ENCODE measurements at places on chromosomes 13 and 19. TPM values are rescaled to one million over a fixed set of nuclear protein-coding genes. Genes with fewer than 3 reads are reported as not detected.

Gene FCAR
- not detected for polyA plus RNA-seq

Gene ADGRE1
- polyA plus RNA-seq = 0.80 TPM

DNA sequence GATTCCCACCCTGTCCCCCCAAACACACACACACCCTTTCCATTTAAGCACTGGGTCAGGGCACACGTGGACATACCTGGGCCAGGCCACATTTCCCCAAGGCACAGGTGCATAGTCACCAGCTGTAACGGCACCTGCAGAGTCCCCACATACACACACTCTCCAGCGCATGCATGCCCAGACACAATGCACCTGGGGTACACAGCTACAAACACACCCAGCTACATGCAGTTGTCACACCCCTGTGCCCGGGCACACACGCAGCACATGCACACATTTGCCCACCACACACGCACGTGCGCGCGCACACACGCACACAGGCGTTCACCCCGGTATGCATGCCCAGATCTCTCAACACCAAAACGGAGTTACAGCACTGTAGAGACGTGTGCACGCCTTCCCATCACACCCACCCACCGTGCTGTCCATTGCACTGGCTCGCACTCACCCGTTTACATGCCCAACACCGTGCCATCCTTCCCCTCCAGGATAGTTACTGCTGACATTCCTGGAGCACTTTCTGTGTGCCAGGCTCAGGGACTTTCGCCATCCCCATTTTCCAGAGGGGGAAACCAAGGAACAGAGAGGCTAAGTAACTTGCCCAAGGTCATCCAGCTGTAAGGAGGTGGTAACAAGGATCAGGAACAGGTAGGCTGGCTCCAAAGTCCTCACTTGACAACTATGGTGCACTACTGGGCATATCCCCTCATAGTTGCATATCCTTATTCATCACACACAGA, 749 bp upstream of the SHANK1 start:
- H3K27ac ChIP-seq = no peak overlapping the region
- H3K27me3 ChIP-seq = no peaks in the 10 kb centered on the region
- H3K36me3 ChIP-seq = no peaks in the 10 kb centered on the region
- H3K4me1 ChIP-seq = peaks cover 14% of the 10 kb centered on the region
- no peak overlapping the region for H3K4me3 ChIP-seq
- DNase-seq = no peak

- H3K4me1 ChIP-seq = no peaks in the 10 kb centered on the region
- no peaks in the 10 kb centered on the region for H3K36me3 ChIP-seq
- no peaks in the 10 kb centered on the region for H3K27me3 ChIP-seq
- H3K27ac ChIP-seq = no peak overlapping the region
- no peak for DNase-seq
Observed at GRCh38 chr13:113770441-113770840, 11.4 kb downstream of the TMEM255B start.

GRCh38 chr13:112974671-112975070, 5.7 kb downstream of the MCF2L start:
- no peak overlapping the region for H3K27ac ChIP-seq
- no peak for DNase-seq
- H3K36me3 ChIP-seq = no peaks in the 10 kb centered on the region
- H3K4me1 ChIP-seq = peaks cover 1% of the 10 kb centered on the region
- no peaks in the 10 kb centered on the region for H3K27me3 ChIP-seq
- no peak overlapping the region for H3K4me3 ChIP-seq
